D721Med (cell line): ENCODE measurements at places on chromosomes 3 and 15.

DNA sequence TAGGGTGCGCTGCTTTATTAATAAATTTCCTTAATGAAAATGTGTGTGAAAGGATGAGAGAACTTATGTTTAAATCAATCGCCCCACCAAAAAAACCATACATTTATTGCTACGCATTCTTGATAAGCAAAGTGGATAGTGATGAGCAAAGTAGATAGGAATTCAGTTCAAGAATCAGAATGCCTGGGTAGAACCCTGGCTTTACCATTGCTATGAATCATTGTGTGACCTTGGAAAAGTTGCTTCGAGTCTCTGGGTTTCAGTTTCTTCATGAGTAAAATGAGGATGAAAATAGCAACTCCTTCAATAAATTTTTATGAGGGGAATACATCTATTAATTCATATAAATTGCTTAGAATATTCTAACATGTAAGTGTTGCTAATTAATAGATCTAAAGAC, 2.6 kb upstream of the ALCAM start:
- no peak for DNase-seq

DNA sequence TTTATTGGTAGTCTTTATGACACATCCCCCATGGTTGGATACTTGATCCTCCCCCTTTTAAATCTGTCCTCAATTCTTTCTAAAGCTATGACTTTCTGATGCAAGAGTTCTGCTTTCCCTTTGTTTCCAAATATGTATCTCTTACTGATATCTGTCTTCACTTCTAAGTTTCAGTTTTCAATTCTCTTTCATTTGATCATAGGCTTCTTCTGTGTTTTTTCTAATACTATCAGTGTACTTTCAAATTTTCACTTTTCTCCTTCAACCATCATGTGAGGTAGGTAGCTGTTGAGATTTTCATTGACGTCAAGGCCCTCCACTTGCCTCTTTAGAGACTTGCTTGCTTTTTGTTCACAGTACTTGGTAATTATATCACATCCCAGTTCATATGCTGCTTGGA, 436.5 kb downstream of the CNTN4 start:
- no peak for DNase-seq

- DNase-seq, result no peak
Observed at GRCh38 chr15:92892201-92892555, 7.9 kb upstream of the CHD2 start.

- no peak for DNase-seq
Observed at GRCh38 chr15:80679804-80680175, 15.3 kb upstream of the ABHD17C start.

GRCh38 chr3:188296761-188297612, 143.0 kb downstream of the LPP start:
- DNase-seq, result no peak

DNA sequence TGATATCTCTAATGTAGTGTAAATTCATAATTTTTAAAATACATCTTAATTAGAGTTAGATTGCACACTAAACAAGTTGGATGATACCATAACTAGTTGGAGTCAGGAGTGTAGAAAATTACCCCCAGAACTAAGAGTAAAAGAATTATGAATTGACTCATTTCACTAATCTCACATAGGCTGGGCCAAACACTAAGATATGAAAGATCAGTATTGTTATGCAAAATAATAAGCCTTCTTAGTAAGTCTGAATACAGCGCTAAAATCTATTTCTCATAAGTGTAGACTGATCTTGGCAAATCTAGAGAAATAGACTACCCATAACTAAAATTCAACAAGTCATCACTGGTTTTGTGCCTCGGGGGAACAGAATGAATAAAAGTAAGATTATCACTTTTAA, 979.0 kb downstream of the ROBO1 start:
- DNase-seq, result no peak

DNA sequence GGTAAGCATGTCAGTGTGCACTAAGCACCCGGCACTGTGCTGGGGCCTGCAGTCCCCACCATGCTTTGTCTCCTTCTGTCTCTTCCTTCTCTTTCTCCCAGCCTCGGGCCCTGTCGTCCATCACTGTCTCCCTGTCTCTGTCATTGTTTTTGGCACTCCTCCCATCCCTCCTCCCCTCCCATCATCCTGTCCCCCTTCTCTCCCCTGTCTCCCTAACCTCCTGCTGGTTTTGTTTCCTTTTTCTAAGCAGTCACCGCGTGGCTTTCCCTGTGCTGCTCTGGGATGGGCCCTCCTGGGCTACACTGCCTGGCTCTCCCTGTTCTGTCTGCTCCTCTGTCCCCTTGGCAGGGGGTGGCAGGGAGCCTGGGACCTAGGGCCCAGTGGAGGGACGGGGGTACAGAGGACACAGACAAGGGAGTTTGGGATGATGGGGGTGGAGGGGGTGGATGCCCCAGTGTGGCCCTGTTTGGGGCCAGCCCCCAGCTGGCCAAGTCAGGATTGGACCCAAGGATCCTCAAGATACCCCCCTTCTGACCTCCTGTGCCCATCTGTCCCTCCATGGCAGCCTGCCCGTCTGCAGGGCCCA, 5.7 kb downstream of the CHST13 start:
- DNase-seq, result no peak

DNA sequence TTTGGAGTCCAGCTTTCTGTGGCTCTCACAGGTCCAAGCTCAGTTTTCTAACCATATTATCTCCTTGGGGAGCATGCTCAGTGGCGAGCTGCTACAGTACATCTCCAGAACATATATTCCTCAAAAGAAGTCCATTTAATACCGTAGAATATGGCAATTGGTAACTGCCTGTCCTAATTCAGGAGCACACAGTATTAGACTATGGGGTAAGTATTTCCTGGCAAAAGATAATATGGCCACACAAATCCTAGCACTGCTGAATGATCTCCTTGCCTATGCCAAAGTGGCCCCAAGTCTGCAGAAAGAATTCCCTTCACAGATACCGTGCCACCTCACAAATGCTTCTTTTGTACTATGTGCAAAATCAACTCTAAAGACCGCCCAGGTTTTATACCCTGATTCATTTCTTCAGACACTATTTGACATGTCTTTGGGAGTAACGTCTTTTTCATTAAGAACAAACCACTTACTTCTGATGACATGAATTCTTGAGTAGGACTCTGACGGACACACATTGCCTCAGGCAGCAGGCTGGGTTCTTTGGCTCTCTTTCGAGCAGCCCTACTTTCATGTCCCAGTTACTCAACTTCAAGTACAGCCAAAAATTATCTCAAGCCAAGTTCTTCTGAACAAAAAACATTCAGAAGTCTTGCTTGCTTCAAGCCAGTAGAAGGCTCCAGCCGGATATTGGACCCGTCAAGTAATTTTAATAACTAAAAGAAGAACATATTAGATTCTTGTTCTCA, 368.3 kb upstream of the DCBLD2 start:
- no peak for DNase-seq

DNA sequence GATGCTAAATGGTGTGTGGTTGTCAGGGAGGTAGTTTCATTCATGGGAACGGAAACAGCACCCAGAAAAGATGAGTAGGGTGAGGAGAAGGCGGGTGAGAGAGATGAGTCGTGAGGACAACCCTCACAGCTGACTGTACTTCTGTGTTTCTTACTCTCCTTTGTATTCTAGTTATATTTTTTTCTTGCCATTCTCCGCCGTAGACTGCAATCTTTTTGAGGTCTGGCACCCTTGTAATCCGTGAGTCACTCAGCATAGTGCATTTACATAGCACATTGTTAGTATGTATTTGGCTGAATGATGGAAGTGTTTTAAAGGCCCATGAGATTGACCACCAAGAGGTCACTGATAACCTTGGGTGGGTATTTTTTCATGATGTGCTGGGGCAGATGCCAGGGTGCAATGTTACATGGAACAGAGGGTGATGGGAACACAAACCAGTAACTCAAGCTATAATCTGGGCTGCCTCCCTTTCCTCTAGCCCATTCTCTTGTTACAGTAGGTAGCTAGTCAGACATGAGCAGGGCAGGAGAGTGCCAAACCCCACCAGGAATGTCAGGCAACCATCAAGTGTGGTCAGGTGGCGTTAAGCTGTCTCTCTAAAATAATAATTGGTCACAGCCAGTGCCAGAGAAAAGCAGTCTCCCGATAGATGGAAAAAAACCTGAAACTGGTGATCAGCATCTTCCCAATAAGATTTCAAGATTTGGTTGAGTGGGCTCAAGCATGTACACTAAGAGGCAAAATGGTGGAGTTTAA, 18.8 kb upstream of the DGKG start:
- no peak for DNase-seq
